Body of pancreas (tissue), 4 donors: ENCODE measurements at places on chromosomes 1 and 21. TPM values are rescaled to one million over a fixed set of nuclear protein-coding genes. Genes with fewer than 3 reads are reported as not detected.

Gene MCOLN3
- 17.5 TPM for total RNA-seq

DNA sequence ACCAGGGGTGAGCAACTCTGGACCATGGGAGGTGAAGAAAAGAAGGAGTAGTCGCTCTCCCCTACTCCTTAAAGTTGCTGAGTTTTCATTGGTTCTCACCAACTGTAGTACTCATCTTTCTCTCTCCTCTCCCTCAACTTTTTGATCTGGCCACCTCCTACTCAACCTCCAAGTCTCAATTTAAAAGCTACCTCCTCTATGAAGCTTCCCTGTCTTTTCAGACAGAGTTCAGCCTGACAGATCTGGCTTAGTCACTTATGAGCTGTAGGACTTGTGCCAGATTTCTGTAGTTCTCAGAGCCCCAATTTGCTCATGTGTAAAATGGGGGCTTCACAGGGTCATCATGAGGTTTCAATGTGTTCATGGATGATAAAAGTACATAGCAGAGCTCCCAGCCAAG lies 34.5 kb upstream of the HTR1D start:
- H3K4me1 ChIP-seq = no peaks in the 10 kb centered on the region
- H3K27ac ChIP-seq = no peak overlapping the region
- no peaks in the 10 kb centered on the region for H3K27me3 ChIP-seq
- H3K4me3 ChIP-seq = no peak overlapping the region

DNA sequence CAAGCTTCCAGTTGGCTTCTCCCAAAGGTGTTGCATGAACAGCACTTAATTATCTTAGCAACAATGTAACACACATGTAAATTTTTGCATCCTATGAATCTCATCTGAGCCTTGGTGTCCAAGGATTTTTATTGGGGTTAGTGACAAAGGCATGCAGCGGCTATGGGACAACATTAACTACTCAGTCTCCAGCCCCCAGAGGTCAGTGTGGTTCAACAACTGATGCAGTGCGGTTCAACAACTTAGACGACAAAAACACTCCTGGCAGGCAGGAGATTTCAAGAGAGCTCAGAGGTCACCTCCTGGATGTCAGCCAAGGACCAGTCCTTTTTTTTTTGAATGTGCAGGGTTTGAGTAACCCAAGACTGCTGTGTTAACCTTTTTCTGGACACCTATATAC lies 77.5 kb upstream of the HMCN1 start:
- no peaks in the 10 kb centered on the region for H3K36me3 ChIP-seq
- H3K4me1 ChIP-seq = peaks cover 9% of the 10 kb centered on the region
- no peaks in the 10 kb centered on the region for H3K27me3 ChIP-seq
- no peak overlapping the region for H3K27ac ChIP-seq
- DNase-seq = no peak

DNA sequence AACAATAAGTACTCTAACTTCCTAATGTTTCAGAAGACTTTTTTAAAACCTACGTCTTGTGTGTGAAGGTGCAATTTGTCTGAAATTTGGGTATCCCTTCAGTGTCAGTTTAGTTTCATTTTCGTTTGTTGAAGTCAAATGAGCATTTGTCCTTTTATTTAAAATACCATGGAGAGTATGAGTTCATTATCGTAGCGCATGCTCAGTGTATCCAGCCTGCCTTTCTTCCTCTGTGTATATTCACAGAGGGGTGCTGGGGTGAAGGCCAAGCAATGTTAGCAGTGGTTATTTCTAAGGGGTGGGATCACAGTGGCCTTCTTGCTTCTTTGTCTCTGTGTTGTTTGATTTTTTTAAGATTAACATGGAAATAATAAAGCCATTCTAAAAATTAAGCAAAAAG lies 43.2 kb downstream of the CNN3 start:
- no peaks in the 10 kb centered on the region for H3K36me3 ChIP-seq
- peak overlapping the region; percentile 80 for H3K27ac ChIP-seq
- H3K4me3 ChIP-seq = no peak overlapping the region
- peaks cover 10% of the 10 kb centered on the region for H3K4me1 ChIP-seq
- H3K27me3 ChIP-seq = no peaks in the 10 kb centered on the region

DNA sequence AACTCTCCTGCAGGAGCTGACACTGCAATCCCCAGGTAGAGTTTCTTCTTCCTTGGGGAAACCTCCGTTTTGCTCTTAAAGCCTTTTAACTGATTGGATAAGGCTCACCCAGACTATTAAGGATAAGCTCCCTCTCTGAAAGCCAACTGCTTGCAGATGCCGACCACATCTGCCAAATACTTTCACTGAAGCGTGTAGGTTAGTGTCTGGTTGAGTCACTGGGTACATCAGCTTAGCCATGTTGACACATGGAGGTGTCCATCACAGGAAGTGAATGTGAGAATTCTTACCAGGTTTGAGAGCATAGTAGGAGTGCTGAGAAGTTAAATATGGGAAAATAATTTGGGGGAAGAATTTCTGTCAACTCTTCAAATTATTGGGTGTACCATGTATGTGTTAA lies 202.0 kb downstream of the AJAP1 start:
- H3K4me1 ChIP-seq = no peaks in the 10 kb centered on the region
- no peaks in the 10 kb centered on the region for H3K27me3 ChIP-seq
- no peak overlapping the region for H3K4me3 ChIP-seq
- no peak overlapping the region for H3K27ac ChIP-seq
- DNase-seq = no peak
